Stimulated activated CD8-positive, alpha-beta memory T cell treated with anti-CD3 and anti-CD28 coated beads, Interleukin-12 subunit alpha, Interleukin-12 subunit beta, amount 100 ng/mL, for 4 hours (primary cell): ENCODE measurements at places on chromosomes 2 and 18.

DNA sequence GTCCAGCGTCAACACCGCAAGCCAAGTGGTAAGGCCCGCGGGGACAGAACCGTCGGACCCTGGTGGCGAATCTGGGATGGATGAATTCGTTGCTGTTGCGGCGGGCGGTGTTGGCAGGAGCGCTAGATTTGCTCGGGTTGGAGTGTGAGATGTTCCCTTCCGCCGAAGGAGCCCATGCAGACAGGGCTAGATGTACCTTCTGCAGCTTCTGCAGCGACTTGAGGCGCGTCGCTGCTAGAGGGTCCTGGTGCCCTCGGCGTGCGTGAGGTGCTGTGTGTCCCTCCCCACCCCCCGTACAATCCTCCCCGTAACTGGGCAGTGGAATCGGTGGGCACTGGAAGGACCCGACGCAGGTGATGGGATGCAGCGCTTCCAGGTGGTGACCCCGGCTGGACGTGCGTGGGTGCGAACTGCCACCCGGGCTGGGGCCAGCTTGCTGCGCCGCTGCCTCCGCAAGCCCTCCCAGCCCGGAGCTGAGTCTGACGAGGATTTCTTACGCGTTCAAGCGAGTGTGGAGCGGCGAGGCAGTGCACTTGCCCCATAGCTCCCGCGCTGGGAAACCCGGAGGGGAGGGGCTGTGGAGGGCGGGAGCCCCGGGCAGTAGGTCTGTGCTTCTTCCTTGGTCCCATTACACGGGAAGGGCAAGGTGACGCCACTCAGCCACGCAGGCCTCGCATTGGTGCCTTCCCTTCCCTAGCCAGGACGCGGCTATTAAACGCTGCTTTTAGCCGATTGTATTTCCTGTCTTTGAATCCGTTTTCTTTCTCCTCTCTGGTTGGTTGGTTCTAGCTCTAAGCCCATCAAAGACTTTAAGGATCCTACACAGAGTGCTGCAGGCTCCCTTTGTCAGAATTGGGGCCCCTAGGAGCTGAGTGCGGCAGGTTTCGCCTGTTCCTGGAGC lies 34.2 kb downstream of the CHRNA1 start:
- no peak for DNase-seq

- no peak for DNase-seq
These were observed 17.1 kb downstream of the PDK1 start for GRCh38 chr2:172572981-172573380.

DNA sequence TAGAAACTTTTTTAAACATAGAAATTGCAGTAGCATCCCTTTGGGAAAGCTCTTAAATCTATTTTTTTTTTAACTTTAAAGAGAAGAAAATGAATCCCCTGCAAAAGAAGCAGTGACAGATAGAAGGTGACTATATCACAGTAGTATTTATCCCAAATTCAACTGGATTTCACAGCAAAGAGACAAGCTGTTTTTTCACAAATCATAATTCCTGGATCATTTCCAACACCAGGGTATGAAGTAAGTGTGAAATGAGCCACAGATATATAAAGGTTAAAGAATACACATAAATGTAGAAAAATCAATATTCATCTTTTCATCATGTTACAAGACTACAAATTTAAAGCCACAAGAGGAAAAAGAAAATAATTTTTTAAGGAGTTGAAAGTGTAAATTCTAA lies 1404.9 kb upstream of the NXPH2 start:
- no peak for DNase-seq

DNA sequence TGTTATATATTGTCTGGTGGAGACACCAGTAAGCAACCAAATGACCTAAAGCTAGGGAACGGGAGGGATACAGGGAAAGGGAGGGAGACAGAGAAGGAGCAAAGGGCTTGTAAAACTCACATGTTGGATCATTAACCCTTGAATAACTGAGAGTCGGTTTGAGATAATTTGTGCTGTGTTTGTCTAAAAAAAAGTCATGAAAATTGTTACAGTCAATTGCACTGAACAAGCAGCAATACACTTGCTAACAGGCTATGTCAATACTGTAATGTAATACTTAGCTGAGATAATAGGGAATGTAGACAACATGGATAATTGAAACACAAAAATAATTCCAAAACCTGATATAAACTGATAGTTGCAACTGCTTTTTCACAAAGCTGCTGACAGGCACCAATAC lies 71.3 kb upstream of the ZNF521 start:
- DNase-seq: no peak

DNA sequence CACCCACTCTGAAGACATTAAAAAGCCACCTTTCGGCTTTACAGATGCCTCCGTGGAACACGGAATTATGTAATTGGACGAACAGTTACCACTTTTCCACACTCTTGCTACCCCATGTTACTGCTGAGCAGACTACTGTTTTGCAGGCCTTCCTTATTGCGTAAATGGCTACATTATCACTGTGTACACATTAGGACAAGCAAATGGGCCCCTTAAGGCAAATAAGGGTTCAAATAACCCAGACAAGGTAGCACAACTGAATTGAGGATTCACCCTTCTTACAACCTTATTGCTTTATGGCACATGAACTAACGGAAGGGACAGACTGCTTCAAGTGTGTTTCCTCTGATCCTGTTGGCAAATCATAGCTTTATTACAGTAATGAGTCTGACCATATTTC lies 832.2 kb upstream of the FANCL start:
- no peak for DNase-seq

- DNase-seq: no peak
These were observed 39.8 kb downstream of the SLC66A2 start for GRCh38 chr18:79911344-79912270.

DNA sequence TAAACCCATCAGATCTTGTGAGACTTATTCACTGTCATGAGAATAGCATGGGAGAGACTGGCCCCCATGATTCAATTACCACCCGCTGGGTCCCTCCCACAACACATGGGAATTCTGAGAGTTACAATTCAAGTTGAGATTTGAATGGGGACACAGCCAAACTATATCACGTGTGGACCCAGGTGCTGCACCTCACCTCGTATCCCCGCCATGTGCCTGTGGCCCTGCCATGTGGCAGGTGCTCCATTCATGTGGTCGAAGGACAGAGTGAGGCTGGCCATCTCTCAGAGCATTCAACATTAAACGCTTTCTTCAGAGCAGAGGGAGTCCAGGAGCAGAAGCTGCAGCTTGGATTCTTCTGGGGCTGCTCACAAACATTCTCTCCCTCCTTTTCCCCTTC lies 32.3 kb downstream of the MROH2A start:
- no peak for DNase-seq

- no peak for DNase-seq
These were observed 59.7 kb upstream of the ZC3H15 start for GRCh38 chr2:186426153-186427016.

- no peak for DNase-seq
These were observed 85.6 kb downstream of the ZNF804A start for GRCh38 chr2:184683911-184684310.

DNA sequence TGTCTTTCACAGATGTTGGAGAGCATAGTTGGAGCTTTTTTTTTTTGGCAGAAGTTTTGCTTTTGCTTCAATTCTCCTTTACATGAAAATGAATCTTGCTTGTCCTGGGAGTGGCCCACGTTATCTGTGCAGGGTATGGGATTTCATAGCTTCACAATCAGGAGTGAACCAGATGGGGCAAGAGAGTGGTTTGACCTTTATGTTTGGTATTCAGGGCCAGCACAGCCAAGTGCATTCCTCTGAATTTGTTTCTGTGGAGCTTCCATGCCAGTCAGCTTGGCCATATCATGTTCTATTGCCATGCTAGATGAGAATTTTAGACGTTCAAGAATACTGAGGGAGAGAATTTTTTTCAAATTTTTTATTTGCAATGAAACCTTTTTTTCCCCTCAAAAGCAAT lies 116.6 kb downstream of the PRPF40A start:
- DNase-seq: no peak

- no peak for DNase-seq
These were observed 3.6 kb downstream of the SRD5A2 start for GRCh38 chr2:31577143-31577542.

DNA sequence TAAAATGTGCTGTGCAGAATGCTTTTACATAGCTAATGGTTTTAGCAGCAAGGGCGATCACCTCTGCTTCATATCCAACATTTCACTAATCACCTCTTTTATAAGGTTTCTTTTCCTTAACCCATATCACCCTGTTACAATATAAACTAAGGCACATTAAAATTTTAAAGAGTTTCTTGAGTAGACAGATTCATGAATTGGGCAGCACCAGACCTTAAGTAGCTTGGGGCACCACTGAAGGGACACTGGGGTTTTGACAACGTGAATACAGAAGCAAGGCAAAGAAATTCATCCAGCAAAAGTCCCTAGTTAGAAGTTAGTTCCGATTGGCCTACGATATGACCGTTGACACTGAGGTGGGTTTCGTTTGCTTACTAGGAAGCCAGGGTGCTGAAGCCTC lies 44.0 kb upstream of the RALBP1 start:
- DNase-seq: no peak

GRCh38 chr18:45212181-45213039 lies 402.9 kb upstream of the SLC14A2 start:
- peak; percentile 17 for DNase-seq

DNA sequence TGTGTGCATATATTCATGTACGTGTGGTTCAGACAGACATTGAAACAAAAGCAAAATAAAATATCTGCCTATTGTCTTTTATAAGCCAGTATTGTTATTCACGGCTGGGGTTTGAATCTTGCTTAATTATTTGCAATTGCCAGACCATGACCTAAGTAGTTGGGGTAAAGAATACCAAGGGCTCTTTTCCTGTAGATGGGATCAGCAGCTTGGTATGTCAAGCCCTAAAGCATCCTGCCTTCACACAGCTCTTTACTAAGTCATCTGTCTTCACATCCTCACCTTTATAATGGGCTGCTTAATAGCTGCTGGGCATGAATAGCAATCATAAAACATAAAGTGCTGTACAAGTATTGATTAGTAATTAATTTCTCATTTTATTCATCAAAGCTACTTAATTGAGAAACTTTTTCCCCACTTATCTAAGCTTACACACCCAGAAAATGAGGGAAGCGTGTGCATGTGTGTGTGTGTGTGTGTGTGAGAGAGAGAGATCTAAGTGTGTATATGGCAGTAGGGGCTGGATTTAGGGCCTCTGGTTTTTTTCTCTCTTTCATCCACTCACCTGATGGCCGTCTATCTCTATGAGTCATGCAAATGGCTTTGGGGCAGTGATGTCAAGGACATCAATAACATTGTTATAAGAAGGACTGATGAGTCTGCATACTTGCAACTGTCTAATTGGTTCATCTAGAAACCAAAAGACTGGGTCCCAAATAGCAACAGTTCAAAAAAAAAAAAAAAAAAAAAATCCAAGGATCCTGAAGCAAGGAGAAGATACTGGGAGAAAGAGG lies 244.1 kb upstream of the TNP1 start:
- DNase-seq: no peak

- no peak for DNase-seq
These were observed 41.0 kb downstream of the PTGR3 start for GRCh38 chr18:75167759-75168618.

DNA sequence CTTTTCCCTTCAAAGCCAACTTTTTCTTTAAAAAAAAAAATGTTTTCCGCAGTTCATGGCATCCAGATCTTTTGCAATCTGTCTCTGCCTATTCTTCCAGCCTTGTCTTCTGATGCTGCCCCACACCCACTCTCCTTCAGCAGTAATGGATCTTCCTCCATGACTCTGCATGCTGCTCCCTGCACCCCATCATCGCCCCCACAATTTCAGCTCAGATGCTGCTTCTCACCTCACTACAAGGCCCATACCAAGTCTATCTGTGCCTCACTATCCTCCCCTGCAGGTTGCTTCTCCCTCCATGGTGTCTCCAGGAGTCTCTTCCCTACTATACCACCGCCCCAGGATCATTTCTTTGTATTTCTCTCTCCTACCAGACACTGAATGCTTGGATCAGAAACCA lies 260.6 kb downstream of the ANAPC1 start:
- DNase-seq: no peak

DNA sequence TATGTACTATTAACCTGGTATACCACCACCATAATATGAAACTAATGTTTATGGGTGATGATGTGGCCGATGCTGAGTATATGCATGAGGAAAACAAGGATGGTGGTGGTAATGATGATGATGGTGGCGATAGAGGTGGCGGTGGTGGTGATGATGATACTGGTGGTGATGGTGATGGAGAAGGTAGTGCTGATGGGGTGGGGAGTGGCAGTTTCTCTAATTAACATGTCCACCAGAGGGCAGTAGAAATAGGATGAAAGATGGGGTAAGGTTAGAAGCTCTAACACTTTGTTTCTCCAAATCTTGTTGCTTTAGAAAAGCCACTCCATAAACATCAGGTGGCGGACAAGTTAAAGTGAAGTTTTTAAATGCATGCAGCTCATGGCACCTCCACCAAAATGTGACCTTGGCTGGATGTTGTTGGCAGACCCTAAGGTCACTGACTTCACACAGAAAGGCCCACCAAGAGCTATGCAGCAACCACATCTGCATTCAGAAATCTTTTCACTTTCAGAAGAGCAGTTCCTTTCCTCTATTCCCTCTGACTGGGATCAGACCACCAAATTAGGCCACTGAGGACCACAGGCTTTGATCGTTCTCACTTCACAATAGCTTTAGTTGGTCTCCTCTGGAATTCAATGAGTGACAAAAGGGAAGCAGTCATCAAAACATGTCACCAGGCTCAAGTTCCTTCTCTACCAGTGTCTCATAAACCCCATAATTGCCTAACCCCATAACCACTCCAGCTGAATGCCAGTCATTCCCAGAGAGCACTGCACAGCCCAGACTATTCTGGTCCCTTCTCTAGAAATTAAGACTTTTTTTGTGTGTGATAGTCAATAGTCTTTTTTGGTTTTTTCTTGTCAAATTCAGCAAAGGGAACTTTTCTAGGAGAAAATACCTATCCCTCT lies 7.5 kb upstream of the BCL11A start:
- DNase-seq: no peak

DNA sequence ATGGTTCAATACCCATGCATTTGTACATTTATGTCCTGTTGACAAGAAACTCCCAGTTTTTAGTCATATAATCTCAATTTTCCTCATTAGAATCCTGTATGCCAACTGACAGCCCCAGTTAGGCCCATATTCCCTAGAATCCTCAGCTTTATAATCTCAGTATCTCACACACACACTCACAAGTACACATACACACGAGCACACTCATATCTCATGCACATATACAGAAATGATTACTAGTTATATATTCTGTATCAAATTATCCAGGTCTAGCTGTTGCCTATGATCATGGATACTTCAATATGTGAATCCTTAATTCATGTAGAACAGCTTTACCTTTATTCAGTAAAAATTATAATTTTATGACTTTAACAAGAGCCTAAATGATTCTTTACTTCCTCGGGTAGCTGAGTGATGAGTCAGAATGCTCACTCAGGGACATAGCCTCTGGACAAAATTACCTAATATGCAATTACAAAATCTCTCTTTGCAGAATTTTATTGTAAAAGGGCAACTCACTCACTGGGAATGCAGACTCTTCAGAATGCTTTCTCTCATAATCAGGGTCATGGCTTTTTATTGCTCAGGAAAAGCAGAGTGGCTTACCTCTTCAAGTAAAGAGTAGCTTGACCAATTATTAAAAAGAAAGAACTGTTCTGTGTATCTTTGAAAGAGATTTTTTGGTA lies 193.6 kb upstream of the PIK3C3 start:
- DNase-seq: no peak

- DNase-seq: no peak
These were observed 492.1 kb upstream of the MYT1L start for GRCh38 chr2:2823061-2823753.
